B cell (primary cell): ENCODE measurements at places on chromosomes 6 and 20.

- DNase-seq: no peak
Measured at GRCh38 chr6:47788498-47788884, 6.7 kb downstream of the OPN5 start.

DNA sequence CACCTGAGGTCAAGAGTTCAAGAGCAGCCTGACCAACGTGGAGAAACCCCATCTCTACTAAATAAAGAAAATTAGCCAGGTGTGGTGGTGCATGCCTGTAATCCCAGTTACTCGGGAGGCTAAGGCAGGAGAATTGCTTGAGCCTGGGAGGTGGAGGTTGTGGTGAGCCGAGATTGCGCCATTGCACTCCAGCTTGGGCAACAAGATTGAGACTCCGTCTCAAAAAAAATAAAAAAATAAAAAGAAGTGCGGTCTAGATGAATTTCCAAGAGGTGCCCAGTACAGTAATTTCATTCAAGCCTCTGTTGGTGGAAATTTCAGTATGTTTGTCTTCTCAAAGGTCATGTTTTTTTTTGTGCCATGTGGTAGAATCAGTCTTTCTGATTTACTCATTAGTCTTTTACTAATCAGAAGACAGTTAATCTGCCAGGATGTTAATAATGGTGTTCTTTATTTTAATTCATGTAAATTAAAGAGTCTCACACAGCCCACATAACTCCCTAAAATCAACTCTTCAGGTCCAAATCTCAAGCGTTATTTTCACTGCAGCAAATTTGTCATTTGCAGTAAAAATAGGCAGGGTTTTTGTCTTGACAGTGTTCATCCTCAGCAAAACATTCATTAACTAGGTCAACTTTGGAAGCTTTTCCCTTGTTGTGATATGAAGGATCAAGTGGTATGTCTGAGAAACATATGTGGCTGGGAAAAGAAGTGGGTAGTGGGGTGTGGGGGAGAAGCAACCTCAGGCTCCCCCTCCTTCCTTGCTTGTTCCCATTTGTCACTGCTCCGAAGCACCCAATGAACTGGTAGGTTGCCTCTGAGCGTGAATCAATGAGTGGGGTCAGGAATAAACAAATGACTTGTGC, 13.3 kb downstream of the TP53INP2 start:
- no peak for DNase-seq

- DNase-seq: no peak
Measured at GRCh38 chr20:58542411-58543095, 27.4 kb upstream of the APCDD1L start.

DNA sequence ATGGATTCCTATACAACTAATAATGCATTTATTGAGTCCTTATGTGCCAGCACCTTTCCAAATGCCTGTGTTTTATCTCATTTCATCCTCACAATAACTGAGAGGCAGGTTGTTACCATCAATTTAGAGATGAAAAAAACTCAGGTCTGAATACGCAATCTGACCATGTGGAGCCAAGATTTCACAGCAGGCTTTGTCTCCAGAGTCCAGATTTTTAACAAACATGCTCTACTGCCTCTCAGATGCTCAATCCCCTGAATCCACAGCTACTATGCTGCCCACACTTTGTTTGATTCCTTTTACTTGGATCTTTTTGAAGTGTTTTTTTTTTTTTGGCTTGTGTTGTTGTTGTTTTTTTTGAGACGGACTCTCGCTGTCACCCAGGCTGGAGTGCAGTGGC, 46.8 kb downstream of the B4GALT5 start:
- DNase-seq: no peak

- no peak for DNase-seq
Measured at GRCh38 chr6:64224819-64225218, 589.2 kb downstream of the PHF3 start.

DNA sequence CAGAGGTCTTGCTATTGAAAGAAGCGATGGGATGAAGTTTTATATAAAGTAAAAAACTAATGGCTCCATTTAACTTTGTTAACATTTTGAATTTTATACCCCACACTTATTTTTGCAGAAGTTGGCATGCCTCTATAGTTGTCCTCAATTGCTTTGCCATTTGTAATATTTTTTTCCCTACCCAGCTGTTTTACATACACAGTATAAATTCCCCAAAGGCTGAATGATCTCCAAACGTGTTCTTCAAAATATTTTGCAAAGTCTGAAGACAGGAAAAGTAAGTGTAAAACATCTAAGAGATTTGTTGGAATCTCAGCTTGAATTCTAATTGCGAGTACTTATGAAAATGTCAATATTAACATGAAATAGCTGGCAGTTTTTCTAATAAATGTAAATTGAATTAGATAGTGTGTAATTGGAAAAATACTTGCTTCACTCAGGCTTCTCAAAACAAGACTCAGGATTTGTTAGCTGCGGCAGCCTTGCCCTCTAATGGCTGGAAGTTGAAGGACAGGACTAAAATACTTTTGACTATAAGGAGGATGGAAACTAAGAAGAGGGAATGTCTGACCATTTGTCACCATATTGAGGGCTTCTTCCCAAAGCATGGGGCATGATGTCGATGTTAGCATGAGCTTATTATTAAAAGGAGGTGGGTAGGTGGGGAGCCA, 226.8 kb downstream of the UST start:
- no peak for DNase-seq

- no peak for DNase-seq
Measured at GRCh38 chr20:39571171-39571570, 609.0 kb downstream of the DHX35 start.

- peak; percentile 60 for DNase-seq
Measured at GRCh38 chr20:20083807-20084206, 31.5 kb downstream of the CFAP61 start.

DNA sequence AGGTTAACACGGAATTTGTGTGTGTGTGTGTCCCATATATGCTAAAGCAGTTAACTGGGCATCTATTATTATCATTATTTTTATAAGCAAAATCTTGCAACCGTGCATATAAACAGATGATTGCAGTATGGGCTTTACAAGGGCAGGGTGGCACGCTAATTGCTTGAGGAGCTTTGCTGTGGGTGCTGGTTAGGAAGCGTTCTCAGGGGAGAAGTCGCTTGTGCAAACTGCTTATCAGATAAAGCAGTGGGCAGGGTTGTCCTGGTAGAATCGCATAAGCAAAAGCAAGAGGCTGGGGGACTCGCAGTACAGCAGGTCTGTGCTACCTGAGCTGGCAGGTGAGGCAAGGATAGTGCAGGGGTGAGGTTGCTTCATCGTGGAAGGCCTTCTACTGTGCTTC, 9.7 kb upstream of the CCN6 start:
- DNase-seq: no peak

DNA sequence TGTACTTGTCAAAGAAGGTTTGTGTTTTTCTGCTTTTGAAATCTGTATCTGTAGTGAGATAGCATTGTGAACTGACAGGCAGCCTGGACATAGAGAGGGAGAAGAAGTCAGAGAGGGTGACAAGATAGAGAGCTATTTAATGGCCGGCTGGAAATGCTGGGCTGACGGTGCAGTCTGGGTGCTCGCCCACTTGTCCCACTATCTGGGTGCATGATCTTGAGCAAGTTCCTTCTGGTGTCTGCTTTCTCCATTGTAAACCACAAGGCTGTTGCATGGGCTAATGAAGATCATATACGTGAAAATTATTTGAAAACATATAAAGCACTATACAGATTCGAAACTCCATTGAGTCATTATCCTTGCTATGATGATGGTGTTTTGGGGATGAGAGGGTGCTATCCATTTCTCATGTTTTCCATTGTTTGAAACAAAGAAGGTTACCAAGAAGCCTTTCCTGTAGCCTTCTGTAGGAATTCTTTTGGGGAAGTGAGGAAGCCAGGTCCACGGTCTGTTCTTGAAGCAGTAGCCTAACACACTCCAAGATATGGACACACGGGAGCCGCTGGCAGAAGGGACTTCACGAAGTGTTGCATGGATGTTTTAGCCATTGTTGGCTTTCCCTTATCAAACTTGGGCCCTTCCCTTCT, 18.4 kb downstream of the CD83 start:
- DNase-seq: peak; percentile 59

DNA sequence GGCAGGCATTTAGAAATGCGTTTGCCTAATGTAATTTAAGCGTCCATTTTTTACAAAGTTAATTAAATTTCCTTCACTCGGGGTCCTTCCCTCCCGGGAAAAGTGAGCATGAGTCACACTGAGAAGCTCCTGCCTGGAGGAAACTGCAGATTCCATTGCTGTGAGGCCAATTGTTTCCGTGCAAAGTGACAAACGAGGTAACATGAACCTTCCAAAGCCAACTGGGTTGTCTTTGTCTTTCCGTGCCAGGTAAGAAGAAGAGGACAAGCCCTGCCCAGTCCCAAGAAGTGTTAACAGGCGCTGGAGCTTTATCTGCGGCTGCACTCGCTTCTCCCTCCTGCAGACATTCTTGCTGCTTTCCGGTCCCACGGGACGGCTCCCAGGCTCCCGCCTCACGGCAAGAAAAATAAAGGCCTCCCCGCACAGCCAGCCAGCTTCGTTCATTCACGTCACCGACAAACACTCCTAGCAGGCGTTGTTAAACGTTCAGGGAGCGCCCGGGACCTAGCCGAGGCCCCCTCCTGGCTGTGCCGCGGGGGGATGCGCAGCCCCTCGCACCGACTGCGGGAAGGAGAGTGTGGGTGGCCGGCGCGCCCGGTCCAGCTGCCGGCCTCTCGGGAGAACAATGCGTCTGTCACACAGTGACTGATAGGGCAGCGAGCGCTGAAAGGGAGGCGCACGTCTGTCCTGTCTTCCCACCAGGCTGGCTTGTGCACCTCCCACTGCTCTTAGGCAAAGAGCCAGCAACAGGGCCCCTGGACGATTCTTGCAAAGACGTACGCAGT, 61.5 kb upstream of the HDDC2 start:
- DNase-seq: peak; percentile 17

- DNase-seq: no peak
Measured at GRCh38 chr6:42821341-42821668, 39.5 kb downstream of the BICRAL start.

GRCh38 chr20:37430778-37431460, 85.0 kb downstream of the SRC start:
- no peak for DNase-seq

- DNase-seq: peak; percentile 15
Measured at GRCh38 chr6:120899932-120900331, 434.3 kb downstream of the TBC1D32 start.

DNA sequence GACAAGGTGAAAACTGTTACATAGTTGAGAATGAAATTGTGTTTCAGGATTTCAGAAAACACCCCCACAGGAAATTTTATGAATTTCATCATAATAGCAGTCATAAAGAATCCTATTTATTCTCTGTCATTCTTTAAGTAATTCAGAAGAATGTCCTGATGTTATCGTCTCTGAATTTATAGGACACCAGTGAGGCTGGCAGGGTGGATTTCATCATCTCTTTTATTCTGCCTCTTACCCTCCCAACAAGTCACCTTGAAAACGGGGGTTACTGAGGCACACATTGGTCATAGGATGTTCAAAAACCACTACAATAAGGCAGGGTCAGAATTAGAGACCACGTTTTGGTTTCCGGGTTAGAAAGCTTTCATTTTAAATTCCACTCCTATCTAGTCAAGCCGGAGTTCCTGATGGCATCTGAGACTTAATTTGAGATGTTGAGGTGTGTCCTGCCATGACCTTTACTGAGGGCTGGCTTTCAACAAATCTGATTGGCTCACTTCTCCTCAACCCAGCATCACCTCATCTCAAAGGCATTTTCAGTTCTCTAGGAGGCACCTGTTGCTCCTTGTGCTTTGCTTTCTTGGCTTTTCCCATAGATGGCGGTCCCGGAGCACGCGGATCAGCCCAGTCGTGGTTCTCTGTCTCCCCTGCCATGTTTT, 230.6 kb upstream of the SUPT3H start:
- DNase-seq: no peak
